Caco-2 (cell line): ENCODE measurements at places on chromosomes 16 and 17. TPM values are rescaled to one million over a fixed set of nuclear protein-coding genes. Genes with fewer than 3 reads are reported as not detected.

- no peak for DNase-seq
- no peaks in the 10 kb centered on the region for H3K36me3 ChIP-seq
- no peaks in the 10 kb centered on the region for H3K4me1 ChIP-seq
- H3K27ac ChIP-seq = no peak overlapping the region
- H3K4me3 ChIP-seq = no peak overlapping the region
Observed at GRCh38 chr16:65409510-65409909, 287.6 kb upstream of the CDH11 start.

DNA sequence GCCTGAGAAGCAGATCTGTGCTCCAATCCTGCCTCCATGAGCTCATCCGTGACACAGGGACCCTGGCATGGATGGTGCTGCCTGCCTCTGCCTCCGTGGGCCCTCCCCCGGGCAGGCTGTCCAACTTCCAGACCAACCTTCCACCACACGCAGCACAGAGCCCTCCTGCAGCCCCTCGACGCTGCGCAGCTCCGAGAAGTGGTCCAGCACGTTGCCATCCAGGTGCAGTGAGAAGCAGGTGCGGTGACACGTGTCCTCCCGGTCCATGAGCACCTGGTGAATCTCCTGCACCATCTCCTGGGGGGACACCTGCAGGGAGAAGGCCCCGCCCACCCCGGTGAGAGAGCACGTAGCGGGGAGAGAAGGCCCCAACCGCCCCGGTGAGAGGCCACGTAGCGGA lies 8.4 kb downstream of the CLUH start:
- H3K4me3 ChIP-seq = no peak overlapping the region
- no peaks in the 10 kb centered on the region for H3K4me1 ChIP-seq
- no peak overlapping the region for H3K27ac ChIP-seq
- no peaks in the 10 kb centered on the region for H3K27me3 ChIP-seq
- DNase-seq = peak; percentile 27
- peaks cover 3% of the 10 kb centered on the region; the same call in 1 of the 2 replicates for H3K36me3 ChIP-seq

DNA sequence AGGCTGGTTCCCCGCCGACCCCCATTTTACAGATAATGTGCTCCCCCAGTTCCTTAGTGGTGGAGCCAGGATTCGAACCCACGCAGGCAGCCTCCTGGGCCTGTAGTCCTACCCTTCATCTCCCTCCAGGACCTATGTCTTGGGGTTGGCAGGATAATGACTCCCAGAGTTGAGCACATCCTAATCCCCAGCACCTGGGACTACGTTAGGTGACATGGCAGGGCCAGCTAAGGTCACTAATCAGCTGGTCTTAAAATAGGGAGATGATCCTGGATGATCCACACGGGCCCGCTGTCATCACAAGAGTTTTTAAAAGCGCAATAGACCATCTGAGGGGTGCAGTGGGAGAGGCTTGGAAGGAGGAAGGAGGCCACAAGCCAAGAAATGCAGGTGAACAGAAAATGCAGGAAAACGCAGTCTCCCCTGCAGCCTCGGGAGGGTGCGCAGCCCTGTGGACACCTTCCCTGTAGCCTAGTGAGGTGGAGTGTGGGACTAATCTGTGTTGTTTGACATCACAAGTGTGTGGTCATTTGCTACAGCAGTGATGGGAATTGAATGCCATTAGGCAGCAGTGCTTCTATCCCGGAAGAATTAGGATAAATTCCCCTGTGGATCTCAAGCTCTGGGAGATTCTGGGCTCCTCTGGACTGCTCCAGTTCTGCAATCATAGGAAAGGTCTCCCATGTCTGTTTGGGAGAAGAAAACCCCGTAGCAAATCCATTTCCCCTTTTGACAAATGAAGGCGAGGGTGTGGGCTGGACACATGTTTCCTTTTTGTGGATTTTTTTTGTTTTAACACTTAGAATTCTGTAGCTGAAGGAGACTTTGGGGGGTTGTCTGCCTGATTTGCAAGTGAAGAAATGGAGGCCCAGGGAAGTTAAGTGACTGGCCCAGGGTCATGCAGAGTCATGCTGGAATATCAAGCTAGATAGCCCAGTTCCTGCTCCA lies 297.7 kb downstream of the SEC14L1 start:
- 0 out of 2 replicates have a peak, but pooled peaks cover 5% of the 10 kb centered on the region for H3K4me1 ChIP-seq
- H3K36me3 ChIP-seq = no peaks in the 10 kb centered on the region
- H3K27ac ChIP-seq = no peak overlapping the region

GRCh38 chr17:28986714-28987655 lies 18.8 kb downstream of the SEZ6 start:
- no peaks in the 10 kb centered on the region; the same call in 1 of the 2 replicates for H3K4me1 ChIP-seq
- no peak overlapping the region for H3K27ac ChIP-seq
- no peaks in the 10 kb centered on the region for H3K36me3 ChIP-seq
- DNase-seq = no peak

PPM1E gene
- total RNA-seq = 0.09 TPM in 2 replicates

- H3K4me3 ChIP-seq = no peak overlapping the region
- H3K4me1 ChIP-seq = no peaks in the 10 kb centered on the region
- no peaks in the 10 kb centered on the region for H3K27me3 ChIP-seq
- no peaks in the 10 kb centered on the region for H3K36me3 ChIP-seq
- H3K27ac ChIP-seq = no peak overlapping the region
- no peak for DNase-seq
Observed at GRCh38 chr16:23371368-23371767, 69.3 kb downstream of the SCNN1B start.

GRCh38 chr16:57115168-57115513 lies 22.8 kb downstream of the CPNE2 start:
- DNase-seq = no peak
- peaks cover 3% of the 10 kb centered on the region; the same call in 1 of the 2 replicates for H3K36me3 ChIP-seq
- H3K27ac ChIP-seq = no peak overlapping the region
- H3K27me3 ChIP-seq = no peaks in the 10 kb centered on the region

DNA sequence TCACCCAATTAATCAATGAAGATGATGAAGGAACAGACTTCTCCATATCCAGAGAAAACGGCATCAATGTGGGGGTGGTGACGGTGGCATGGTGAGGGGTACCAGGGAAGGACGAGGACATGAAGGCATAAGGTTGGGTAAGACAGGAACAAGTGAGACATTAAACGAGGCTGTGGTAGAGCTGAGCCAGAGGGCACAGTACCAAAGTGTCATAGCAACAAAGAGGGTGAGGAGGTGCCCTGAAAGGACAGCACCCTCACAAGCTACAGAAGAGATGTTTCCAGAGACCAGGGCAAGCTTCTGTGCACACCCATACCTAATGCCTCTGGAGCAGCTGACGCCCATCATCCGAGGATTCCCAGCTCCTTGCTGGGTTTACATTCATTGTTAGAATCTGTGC lies 57.5 kb upstream of the TRAP1 start:
- no peak overlapping the region for H3K4me3 ChIP-seq
- H3K27me3 ChIP-seq = no peaks in the 10 kb centered on the region
- no peak for DNase-seq
- H3K27ac ChIP-seq = no peak overlapping the region
- H3K4me1 ChIP-seq = no peaks in the 10 kb centered on the region

- 0 out of 2 replicates have a peak, but pooled peaks cover under 1% of the 10 kb centered on the region for H3K4me1 ChIP-seq
- H3K27me3 ChIP-seq = no peaks in the 10 kb centered on the region
- no peak overlapping the region for H3K27ac ChIP-seq
- H3K36me3 ChIP-seq = no peaks in the 10 kb centered on the region
Observed at GRCh38 chr17:47213540-47213939, 4.4 kb downstream of the MYL4 start.

DNA sequence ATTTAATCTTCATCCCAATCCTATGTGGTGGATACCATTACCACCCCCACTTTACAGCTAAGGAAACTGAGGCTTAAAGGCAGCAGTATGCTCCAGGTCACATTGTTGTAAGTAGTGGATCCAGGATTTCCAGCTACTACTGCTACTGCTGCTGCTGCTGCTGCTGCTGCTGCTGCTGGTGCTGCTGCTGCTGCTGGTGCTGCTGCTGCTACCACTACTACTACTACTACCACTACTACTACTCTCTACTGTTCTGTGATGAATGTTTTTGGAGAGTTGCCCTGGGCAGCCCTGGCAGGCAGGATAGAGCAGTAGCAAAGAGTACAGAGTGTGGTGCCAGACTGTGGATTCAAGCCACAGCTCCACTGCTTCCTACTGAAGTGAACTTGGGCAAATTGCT lies 49.3 kb upstream of the SLC12A3 start:
- DNase-seq = no peak
- no peak overlapping the region for H3K4me3 ChIP-seq
- peak overlapping the region; percentile 81 for H3K27ac ChIP-seq
- peaks cover 1% of the 10 kb centered on the region; the same call in 1 of the 2 replicates for H3K36me3 ChIP-seq

UBE2I gene
- total RNA-seq = 178 and 199 TPM in 2 replicates

BRCA1 gene
- total RNA-seq = 50.8 and 51.1 TPM in 2 replicates

DNA sequence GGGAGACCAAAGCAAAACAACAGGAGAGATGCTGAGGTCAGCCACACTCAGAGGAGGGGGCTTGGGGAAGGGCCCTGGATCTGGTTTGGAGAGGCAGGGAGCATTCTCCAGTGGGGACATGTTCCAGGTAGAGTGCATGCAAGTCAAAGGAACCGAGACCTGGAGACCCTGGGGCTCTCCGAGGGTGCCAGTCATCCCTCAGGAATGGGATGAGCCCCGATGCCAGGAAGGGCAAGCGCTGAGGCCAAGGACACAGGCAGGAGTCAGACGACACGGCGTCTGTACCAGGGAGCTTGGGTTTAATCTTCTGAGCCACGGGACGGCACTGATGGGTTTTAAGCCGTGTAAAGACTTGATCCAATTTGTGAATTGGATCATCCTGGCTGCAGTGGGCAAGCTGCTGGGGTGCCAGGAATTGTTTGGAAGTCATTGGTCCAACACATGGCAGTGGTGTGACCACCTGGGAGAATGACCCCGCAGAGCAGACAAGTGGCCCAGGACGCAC lies 32.9 kb upstream of the ANKRD40CL start:
- no peak overlapping the region for H3K27ac ChIP-seq
- no peaks in the 10 kb centered on the region for H3K27me3 ChIP-seq
- no peak overlapping the region for H3K4me3 ChIP-seq

DNA sequence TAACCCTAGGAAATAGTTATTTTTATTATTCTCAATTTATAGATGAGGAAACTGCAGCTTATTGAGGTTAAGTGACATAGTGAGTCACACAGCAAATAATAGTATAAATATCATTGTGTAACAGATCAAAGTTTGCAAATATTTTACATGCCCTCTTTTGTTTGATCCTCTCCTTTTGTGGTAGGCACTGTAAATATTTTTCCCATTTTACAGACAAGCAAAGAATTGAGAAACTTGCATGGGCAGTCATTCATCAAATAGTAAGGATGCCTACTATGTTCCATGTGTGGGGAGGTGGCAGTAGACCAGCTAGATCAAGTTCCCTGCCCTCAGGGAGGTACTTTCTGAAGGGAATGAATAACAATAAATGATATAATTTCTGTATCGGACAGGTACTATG lies 173.0 kb downstream of the PHKB start:
- H3K36me3 ChIP-seq = no peaks in the 10 kb centered on the region
- no peak overlapping the region for H3K4me3 ChIP-seq
- H3K27ac ChIP-seq = no peak overlapping the region
- no peak for DNase-seq
- no peaks in the 10 kb centered on the region for H3K27me3 ChIP-seq
- H3K4me1 ChIP-seq = no peaks in the 10 kb centered on the region

DNA sequence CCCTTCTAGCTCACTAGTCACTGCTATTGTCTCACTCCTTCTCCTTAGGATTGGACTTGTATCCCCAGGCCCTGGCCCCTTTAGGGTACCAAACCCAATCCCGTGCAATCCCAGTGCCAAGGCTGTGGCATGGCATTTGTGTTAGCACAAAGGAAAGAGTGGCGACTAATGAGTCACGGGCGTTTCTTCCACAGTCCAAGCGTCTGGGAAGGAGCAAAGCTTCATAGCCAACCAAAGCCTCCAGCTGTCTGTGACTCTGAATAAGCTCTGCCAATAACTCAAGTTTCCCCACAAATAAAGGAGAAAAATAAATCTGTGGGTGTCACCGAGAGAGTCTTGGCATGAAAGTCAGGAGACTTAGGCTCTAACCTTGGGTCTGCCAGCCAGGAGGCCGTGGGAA lies 54.6 kb upstream of the COX10 start:
- no peaks in the 10 kb centered on the region for H3K36me3 ChIP-seq
- H3K27me3 ChIP-seq = no peaks in the 10 kb centered on the region
- H3K27ac ChIP-seq = no peak overlapping the region
- DNase-seq = no peak

SCARF1 gene
- 0.14 and 0.51 TPM in 2 replicates for total RNA-seq

DNA sequence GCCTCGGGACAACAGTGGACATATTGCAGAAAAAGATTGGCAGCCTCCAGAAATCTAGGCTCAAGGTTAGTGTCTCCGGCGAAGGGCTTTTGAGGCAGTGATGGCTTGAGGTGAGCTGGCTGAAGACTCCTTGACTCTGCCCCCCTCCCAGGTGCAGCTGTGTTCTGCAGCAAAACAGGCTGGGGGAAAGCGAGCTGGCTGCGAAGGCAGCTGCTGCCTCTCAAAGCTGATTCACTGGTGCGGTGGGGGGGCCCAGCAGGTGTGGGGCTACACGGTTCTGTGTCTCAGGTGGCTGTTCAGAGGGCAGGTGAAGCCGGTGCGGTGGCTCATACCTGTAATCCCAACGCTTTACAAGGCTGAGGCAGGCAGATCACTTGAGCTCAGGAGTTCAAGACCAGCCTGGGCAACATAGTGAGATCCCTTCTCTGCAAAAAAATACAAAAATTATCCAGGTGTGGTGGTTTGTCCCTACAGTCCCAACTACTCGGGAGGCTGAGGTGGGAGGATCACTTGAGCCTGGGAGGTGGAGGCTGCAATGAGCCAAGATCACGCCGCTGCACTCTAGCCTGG lies 22.9 kb downstream of the C16orf96 start:
- DNase-seq = no peak
- H3K4me1 ChIP-seq = no peaks in the 10 kb centered on the region
- H3K4me3 ChIP-seq = no peak overlapping the region
- no peaks in the 10 kb centered on the region for H3K36me3 ChIP-seq
- no peak overlapping the region for H3K27ac ChIP-seq
- no peaks in the 10 kb centered on the region for H3K27me3 ChIP-seq

GRCh38 chr16:30947859-30948666 lies 805 bp upstream of the ORAI3 start:
- peaks cover 12% of the 10 kb centered on the region for H3K4me1 ChIP-seq
- peaks cover 1% of the 10 kb centered on the region; the same call in 1 of the 2 replicates for H3K36me3 ChIP-seq
- H3K27me3 ChIP-seq = no peaks in the 10 kb centered on the region
- DNase-seq = peak; percentile 86

GRCh38 chr16:75495076-75495674 lies at the start of gene CHST6:
TSS of gene CHST6 (minus strand) at chr16:75495441. CDS start at chr16:75479828, 15,613 bp downstream.
- peak within 1 kb of the TSS; percentile 65 for H3K27ac ChIP-seq
- no peaks in the 10 kb centered on the region for H3K4me1 ChIP-seq
- DNase-seq = peak; percentile 69
- no peaks in the 10 kb centered on the region for H3K36me3 ChIP-seq

GRCh38 chr17:31357839-31358394 lies 33.6 kb upstream of the RAB11FIP4 start:
- H3K36me3 ChIP-seq = no peaks in the 10 kb centered on the region; the same call in 1 of the 2 replicates
- H3K4me1 ChIP-seq = no peaks in the 10 kb centered on the region
- no peaks in the 10 kb centered on the region for H3K27me3 ChIP-seq
- DNase-seq = no peak
- H3K27ac ChIP-seq = no peak overlapping the region
- no peak overlapping the region for H3K4me3 ChIP-seq
